ENCODE measurements at places on chromosomes 5 and 9.

- DNase-seq = no peak
These were observed 354.8 kb downstream of the PDE4D start for GRCh38 chr5:59538750-59539121.

- DNase-seq = no peak
These were observed 6.6 kb upstream of the ERBIN start for GRCh38 chr5:65919773-65920172.

- no peak for DNase-seq
These were observed 75.6 kb upstream of the PRSS3 start for GRCh38 chr9:33719581-33720374.

DNA sequence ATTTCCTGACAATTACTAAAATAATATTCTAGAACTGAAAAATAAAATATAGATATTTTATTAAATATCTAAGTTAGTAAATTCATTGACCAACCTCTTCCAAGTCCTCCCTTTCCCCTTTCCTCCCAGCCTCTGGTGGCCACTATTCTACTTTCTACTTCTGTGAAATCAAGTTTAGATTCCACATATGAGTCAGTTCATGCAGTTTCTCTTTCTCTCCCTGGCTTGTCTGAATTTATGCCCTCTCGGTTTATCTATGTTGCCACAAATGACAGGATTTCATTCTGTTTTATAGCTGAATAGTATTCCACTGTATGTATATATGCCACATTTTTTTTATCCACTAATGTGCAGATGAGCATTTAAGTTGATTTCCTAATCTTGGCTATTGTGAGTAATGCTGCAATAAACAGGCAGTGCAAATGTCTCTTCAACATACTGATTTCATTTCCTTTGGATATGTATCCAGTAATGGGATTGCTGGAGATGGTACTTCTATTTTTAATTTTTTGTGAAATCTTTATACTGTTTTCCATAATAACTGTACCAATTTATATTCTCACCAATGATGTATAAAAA is 52.3 kb downstream of the WDR36 start:
- DNase-seq = no peak

DNA sequence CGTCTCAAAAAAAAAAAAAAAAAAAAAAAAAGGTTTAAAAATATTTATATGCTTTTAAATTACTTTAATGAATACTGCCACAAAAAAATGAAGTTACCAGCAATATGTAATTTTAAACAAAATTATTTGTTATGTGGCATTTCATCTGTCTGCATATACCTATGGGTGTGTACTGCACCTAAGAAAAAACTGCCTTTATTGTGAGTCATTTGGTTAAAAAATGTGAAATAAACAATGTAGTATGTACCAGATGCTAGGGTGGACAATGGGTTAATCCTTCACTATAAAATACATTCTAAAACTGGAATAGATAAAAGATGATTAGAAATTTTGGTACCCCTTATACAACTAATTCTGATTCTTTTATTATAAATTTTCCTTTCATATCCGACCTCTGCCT is 12.3 kb downstream of the CHD1 start:
- DNase-seq = no peak

DNA sequence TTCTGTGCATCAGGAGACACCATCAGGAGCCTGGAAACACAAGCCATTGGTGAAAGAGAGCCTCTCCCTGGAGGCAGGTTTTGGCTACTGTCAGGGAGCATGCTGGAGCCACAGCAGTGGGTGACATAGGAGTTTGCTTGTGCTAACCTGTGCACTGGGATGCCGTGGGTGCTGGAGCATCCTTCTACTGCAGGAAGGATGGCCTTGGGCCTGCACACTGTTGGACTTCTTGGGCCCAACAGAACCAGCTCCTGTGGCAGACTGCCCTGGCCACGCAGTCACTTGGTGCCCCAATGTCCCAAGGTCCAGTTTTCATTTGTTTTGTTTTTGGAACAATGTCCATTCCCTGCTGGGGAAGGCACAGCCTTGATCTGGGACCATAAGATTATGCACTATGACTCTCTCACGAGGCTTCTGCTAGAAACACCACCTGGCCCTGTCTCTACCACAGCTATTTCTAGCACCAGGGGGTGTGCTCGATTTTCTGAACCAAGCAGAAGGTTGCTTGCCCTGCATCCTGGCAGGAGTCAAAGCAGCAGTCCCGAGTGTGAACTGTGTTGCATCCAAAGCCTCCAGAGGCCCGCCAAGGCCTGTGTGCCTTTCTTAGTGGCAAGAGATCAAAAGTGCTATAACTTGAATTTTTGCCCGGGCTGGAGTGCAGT is 5.5 kb upstream of the LTC4S start:
- DNase-seq = no peak

DNA sequence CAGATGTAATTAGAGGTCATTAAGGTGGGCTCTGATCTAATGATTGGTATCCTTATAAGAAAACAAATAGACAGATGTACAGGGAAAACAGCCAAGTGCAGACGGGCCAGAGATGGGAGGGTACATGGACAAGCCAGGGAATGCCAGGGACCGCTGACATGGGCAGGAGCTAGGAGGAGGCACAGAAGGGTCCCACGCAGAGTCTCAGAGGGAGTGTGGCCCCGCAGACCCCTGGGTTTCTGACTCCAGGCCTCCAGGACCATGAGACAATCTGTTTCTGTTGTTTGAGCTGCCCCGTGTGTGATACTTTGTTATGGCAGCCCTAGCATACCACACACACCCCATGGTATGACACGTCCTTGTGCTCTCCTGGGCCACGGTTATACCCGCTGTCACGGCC is 29.1 kb downstream of the GADD45G start:
- no peak for DNase-seq

DNA sequence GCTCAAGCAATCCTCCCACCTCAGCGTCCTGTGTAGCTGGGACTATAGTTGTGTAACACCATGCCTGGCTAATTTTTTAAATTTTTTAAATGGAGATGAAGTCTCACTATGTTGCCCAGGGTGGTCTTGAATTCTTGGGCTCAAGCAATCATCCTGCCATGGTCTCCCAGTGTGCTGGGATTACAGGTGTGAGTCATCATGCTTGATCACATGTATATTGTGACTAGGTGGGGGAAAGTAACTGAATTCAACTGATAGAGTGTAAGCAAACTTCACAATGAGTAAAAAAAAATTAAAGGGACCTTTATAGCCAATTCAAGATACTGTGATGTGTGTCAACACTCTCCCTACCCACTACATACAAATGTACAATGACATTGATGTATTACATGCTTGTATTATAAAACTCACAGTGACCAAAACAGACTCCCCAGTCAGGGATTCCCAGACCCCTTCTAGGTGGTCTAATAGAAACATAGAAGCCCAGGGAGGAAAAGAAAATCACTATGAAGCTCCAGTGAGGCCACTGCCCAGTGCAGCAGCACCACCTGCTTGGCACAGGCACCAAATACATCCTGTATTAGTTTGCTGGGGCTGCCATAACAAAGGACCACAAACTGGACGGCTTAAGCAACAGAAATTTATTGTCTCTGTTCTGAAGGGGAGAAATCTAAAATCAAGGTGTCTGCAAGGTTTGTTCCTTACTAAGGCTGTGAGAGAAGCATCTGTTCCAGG is 8.8 kb downstream of the PLGRKT start:
- no peak for DNase-seq

DNA sequence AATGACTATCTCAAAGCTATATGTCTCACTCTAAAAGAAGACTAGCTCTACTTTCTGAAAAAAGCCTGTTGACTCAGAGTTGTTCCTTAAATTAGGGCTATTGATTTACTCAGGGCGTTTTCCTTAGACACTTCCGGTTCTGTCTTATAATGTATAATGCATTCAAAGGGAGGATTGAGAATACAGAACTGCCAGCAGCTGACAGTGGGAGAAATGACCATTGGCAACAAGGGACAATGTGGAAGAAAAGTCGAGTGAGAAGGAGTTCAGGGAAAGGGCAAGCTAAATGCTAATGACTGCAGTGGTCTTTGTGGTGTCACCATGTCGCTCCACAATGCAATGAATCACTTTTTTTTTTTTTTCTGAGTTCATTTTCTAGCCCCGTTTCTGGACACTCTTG is 65.7 kb upstream of the ANKH start:
- DNase-seq = no peak

DNA sequence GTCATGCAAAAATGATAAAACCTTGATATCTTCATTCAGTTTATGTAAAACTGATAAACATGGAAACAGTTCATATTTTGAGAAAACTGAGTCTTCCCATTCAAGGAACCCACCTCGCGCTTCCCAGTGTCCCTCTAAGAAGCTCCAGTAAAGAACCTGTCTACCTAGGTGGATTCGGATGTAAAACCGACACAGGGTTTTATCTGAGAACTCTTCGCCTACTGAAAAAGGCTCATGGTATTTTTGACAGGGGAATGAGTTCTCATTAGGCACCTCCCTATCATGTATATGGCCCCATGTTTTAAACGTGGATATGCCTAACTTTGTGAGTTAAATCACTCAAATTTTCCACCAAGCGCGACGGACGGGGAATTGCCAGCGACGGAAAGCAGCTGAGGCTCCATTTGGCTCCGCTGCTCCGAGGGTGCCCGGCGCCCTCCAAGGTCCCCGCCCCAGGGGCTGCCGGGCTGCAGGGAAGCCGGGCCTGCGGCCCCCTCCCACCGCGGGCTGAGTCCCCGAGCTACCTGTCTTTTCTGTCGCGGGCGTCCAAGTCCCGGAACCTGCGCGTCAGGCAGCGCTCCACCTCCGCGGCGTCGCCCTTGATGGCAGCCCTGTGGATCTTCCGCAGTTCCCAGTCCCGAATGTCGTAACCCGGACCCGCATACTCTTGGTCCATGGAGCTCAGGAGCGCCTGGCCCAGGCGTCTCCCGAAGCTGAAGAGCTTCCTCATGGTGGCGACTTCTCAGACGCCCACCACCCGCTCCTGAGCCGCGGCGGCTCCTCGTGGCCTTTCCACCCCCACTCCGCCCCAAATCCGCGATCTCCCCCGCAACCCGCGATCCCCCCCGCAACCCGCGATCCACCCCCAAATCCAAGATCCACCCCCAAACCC is 594 bp downstream of the ANKRD18A start:
- no peak for DNase-seq

- DNase-seq = no peak
These were observed 12.5 kb upstream of the NKX2-5 start for GRCh38 chr5:173247510-173247909.

- no peak for DNase-seq
These were observed 49.4 kb downstream of the ASTN2 start for GRCh38 chr9:117365438-117365837.

DNA sequence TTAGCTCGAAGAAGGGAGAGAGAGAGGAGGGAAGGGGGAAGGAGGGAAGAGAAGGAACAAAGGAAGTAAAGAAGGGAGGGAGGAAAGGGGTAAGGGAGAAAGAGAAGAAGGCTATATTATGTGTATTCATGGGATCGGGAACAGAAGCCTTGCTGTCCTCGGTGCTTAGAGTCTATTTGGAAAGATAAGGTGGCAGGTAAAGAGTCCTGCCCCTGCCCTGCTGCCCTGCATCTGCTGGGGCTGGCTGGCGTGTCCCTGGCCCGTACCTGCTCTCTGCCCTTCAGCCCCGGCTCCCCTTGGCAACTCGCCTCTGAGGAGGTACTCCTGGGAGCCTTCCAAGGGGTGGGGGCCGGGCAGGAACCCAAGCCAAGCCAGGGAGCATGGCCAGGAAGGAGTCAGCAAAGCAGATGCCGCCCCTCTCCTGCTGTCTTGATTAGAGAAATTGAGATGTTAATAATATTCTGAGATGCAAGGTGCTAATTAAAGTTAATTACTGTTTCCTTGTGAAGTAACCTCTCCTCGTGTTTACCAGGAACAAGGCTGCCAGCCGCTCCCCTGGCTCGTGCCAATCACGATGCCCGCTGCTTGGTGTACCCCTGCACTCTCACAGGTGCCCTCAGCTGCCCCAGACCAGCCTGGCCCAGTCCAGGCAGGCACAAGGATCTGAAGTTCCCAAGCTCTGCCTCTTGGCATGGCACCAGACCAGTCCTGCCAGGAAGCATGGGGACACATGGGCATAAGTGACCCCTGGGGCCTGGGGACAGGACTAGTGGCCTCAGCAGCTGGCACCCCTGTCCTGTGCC is 36.6 kb downstream of the PCDH1 start:
- DNase-seq = no peak

DNA sequence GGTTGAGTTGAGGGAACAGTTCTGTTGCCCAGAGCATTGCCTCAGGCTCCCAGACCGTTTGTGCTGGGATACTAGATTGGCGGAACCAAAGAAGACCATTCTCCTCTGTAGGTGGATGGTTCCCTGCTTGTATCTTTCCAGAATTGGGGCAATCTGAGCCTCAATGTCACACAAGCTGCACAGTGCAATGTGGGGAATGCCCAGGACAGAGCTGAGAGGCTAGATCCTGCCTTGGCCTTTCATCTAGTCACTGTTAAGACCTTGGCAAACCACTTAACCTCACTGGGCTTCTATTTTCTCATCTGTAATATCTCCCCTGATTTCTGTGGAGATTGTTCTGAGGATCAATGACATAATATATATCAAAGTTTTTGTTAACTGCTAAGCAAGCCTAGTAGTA is 16.9 kb upstream of the ERAP2 start:
- no peak for DNase-seq

DNA sequence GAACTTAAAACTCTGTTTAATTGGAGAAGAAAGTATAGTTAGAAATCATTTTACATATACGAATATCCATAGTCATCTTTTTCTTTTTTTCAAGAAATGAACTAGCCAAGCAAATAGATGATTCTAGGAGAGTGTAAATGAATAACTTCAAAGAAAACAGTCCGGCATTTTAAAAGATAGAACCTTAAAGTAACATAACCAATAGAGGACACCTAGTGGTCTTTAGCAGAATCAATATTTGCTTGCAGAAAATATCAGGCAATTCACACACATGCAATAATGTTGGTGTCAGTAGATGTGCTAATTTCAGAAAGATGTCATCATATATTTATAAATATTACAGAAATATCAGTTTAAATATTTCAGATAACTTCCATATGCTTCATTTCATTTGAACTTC is 57.1 kb downstream of the HCN1 start:
- DNase-seq = no peak

DNA sequence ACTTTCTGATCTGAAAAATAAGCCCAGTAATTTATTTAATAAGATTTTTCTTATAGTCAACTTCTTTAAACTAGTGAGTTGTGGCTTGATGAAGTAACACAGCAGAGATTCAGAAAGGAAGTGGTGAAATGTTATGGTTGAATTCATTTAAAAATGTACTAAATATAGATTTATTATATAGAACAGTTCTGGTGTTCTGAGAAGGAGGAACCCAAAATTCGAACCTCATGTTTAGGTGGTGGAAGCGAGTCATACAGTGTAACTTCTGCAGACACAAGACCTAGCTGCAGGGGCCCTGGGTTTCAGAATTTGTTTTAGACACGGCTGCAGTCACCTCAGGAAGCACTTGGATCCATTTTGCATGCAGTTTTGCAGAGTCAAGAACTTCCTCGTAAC is 188.2 kb downstream of the TRIO start:
- DNase-seq = no peak
